ENCODE measurements at places on chromosomes 5 and 9.

- no peak for DNase-seq
Measured at GRCh38 chr5:174139623-174140022, 94.1 kb downstream of the NSG2 start.

GRCh38 chr5:71972777-71973473 lies 134.3 kb upstream of the MAP1B start:
- no peak for DNase-seq

GRCh38 chr5:175124251-175124813 lies 319.6 kb downstream of the DRD1 start:
- no peak for DNase-seq

DNA sequence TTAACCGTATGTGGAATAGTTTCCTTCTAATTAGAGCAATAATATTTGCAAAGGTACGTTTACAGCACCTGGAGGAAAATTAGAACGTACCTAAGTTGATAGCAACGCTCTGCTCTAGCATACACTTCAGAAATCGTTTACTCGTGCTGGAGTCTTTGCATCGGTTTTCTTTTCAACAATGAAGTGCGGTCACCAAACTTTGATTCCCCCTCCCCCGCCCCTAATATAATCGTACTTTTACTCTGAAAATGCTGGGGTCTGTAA lies 506 bp downstream of the ADAMTS19 start:
- no peak for DNase-seq

DNA sequence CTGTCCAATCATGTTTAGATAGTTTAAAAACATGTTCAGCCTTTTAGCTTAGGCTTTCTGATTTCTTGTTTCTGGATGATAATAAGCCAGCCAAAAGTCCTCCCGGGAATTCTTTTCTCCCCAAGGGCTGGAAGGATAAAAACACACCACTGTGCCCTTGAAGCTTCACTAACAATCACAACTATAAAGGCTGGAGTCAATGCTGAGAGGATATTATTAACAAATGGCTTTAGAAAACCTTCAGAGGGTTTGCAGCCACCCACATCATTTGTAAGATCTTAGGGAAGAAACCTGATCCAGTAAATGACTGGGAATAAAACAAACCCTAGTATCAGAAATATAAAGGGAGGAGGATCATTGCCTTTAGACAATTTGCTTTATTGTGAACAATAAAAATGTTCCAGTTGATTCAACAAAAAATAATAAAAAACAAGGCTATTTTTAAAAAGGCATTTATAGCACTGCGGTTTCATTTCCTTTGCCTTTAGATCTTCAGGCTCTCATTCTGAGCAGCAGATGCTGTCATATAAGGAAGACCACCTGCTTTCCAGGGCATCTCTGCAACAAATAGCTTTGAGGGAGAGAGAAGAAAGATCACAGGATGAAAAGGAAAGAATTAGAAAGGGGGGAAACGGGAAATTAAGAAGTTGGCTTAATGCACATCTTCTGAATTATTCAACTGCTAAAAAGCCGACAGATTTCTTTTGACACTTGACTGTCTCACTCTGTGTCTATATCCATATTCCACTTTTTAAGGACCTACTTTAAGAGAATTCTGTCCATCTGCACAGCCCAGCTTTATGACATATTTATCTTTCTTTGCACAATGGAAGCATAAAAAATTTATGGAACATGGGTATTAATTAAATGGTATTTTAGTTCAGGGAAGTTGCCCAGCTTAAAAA lies 277.2 kb upstream of the SLC24A2 start:
- no peak for DNase-seq

GRCh38 chr9:111678293-111678692 lies 16.9 kb downstream of the GNG10 start:
- DNase-seq: no peak

- no peak for DNase-seq
Measured at GRCh38 chr5:76652809-76653414, 29.7 kb upstream of the F2RL2 start.

Measured in T-cell (primary cell).